Renal cortex interstitium (tissue), 15 donors: ENCODE measurements at places on chromosomes 6 and 20. TPM values are rescaled to one million over a fixed set of nuclear protein-coding genes. Genes with fewer than 3 reads are reported as not detected.

DNA sequence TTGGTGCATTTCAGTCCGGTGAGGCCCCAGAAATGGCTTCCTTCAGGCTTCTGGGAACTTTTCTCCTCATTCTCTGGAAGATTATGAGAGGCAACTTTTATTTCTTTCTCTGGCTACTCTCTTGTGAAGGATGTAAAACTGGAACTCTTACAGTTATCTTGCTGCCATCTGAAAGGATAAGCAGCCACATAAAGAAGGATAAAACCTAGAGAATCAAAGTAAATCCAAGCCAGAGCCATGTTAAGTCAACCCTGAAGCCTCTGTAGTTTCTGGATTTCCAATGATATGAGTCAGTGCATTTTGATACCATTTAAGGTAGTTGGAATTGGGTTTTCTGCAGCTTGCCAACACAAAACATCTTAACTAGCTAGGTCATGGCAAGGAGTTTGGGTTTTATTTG lies 123.6 kb downstream of the MEI4 start:
- DNase-seq = no peak

DNA sequence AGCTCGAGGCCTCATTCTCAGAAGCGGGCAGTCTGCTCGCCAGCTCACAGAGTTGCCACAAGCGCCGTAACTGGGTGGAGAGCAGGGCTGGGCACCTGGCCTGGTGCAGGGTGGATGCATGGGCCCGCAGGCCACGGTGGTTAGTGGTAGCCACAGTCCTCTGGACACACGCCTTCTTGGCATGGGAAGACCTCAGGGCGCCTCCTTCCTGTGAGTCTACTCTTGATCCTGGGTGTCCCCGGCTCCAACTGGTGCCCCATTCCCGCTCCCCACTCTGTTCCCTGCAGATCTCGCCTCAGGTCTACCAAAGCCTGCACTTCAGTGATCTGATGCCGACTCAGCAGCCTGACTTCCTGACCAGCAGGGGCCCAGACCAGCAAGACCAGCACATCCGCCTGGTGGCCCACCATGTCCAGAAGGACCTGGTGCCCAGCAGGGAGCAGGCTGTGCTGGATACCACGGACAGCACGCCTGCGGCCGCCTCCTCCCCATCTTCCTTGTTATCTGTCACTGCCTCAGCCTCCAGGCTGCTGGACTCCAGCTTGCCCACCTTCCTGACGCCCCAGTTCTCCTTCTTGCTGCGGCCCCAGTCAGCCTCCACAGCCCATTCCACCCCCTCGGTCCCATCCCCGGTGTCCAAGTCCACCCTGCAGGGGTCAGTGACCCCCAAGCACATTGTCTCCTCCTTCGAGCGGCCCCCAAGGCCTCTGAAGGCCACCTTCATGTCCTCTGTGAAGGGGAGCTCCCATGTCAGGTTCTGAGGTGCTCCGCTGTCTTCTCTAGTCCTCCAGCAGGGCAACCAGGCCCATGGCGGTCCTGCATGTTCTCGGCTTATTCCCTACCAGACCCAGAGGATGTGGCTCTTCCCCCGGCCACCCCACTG lies 43.1 kb downstream of the SUN5 start:
- no peak for DNase-seq

The SLC22A2 gene
- 12.1 TPM for polyA plus RNA-seq

- DNase-seq = no peak
Observed at GRCh38 chr20:36833275-36834020, 42.5 kb upstream of the TLDC2 start.

- no peak for DNase-seq
Observed at GRCh38 chr6:71454056-71454455, 165.4 kb downstream of the OGFRL1 start.

The SEMG1 gene
- polyA plus RNA-seq = not detected

GRCh38 chr6:99434702-99435530 lies 9.8 kb upstream of the PNISR start:
- DNase-seq = no peak

The ZBTB46 gene
- polyA plus RNA-seq = 15.5 TPM

DNA sequence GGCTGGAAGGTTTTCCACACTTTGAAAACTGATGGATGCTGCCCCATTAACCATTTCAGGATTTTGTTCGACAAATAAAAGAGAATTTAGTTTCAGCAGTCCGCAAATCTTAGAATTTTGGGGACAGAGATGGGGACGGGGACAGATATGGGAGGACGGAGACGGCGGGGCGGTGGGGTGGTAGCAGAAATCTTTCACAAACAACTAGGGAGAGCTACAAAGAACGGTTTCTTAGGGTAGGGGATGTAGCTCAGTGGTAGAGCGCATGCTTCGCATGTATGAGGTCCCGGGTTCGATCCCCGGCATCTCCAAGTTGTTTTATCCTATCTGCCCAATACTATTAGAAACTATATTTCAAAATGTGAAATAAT lies 15.1 kb downstream of the HMGN4 start:
- no peak for DNase-seq

DNA sequence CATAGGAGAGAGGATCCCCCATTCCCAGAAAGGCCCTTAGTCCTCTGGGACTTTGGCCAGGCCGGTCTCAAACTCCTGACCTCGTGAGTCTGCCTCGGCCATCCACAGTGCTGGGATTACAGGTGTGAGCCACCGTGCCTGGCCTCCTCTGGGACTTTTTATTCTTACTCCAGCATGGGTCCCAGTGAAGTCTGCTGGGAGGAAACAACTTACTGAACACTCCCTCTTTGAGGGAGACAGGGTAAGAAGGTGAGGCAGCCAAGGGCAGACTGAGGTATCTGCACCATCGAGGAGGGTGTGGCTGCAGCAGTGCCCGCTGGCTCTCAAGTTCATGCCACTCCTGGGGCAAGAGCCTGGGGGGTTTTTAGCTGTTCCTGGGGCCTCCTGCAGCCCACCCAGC lies 2.4 kb downstream of the BAK1 start:
- DNase-seq = no peak

DNA sequence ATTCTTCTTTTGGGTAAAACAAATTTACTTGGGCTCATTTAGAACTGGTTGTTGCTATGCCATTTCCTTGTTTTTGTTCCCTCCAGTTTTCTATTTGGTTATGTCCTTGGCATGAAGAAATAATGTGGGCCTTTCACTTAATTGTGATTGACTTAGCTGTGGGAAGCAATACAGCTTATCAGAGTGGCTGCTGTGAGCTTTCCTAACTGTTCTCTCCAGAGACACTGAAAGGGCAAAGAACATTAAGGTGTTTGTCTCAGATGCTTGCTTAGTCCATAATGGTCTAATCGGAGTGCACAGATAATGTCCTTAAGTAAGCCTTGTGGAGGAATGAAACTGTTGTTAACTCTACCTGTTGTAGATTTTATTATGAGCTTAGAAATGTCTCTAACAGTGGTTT lies 56.6 kb downstream of the SH3BGRL2 start:
- no peak for DNase-seq
